ENCODE measurements at places on chromosomes 4 and X.
A peak's percentile ranks its signal among the peaks of the same experiment; 100 is the strongest.

GRCh38 chrX:150701377-150701776 is 8.2 kb downstream of the MTMR1 start:
- no peak for DNase-seq

- DNase-seq = no peak
Observed at GRCh38 chr4:108540536-108540935, 79.8 kb upstream of the RPL34 start.

- no peak for DNase-seq
Observed at GRCh38 chr4:77159806-77160205, 2.8 kb downstream of the CCNG2 start.

GRCh38 chr4:47642985-47643760 is 158.1 kb downstream of the ATP10D start:
- DNase-seq = no peak

- DNase-seq = no peak
Observed at GRCh38 chr4:124304941-124305340, 407.6 kb downstream of the ANKRD50 start.

GRCh38 chrX:51215266-51215665 is 117.4 kb upstream of the NUDT10 start:
- no peak for DNase-seq

GRCh38 chrX:47224266-47224895 is 5.9 kb downstream of the CDK16 start:
- no peak for DNase-seq

- peak; percentile 35 for DNase-seq
Observed at GRCh38 chr4:75432683-75433082, 81.5 kb downstream of the RCHY1 start.

DNA sequence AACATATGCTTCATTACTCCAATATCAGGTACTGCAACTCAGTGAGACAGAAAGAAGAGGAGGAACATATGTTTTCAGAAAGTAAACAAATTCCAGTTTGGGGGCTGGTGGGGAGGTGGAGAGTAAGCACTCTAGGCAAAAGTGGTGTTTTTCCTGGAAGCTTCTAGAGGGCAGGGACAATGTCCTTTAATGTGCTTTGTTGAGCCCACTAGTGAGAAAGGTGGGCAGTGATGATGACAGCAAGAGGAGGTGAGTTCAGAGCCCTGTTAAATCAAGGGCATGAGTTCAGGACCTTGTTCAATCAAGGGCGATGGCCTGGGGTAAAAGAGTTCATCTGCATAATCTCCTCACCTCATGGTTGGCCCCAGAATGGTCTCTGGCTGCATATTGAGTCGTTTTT is 38.4 kb downstream of the GPC3 start:
- no peak for DNase-seq

- no peak for DNase-seq
Observed at GRCh38 chr4:40307627-40308497, 27.3 kb upstream of the CHRNA9 start.

- peak; percentile 9 for DNase-seq
Observed at GRCh38 chrX:110042496-110042895, 39.6 kb downstream of the TMEM164 start.

DNA sequence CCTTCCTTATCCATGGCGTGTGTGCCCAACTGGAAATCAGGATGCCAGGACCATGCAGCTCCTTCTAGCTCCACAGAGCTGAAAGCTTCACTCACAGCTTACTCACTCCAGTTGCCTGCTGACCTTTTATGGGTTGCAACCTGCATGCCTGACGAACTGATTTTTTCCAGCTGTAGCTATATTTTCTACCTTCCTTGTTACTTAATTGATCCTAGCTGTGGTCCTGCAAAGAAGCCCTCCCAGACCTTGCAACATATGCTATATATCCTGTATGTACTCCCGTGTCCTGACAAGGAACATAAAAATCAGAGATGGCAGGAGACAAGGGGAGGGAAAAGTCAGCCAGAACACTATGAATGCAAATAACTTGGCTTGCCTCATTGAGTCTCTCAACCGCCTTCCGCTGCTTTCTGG is 135.3 kb upstream of the LDB2 start:
- DNase-seq = peak; percentile 40

DNA sequence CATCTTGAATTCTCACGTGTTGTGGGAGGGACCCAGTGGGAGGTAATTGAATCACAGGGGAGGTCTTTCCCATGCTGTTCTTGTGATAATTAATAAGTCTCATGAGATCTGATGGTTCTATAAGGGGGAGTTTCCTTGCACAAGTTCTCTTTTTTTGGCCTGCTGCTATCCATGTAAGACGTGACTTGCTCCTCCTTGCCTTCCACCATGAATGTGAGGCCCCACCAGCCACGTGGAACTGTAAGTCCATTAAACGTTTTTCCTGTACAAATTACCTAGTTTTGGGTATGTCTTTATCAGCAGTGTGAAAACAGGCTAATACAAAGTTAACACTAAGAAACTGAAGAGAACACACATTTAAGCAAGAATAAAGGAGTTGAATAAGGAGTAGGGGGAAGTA is 16.0 kb downstream of the TBCK start:
- no peak for DNase-seq

DNA sequence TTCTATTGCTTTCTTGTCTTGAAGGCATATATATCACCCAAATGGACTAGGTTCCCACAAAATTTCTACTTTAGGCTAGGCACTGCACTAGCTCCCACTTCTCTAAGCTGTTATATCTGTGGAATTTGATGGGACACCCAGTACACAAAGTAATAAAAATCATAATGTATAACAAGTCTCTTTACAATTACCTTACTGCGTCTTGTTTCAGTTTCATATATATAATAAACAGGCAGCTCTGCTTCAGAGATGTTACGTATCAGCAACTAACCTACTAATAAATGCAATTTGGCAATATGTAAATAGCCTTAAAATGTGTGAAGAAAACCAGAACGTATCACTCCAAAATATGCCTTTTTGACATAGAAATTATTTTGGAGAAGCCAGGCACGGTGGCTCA is 42.0 kb upstream of the UGDH start:
- DNase-seq = no peak

GRCh38 chrX:95435198-95435597 is 1249.4 kb upstream of the DIAPH2 start:
- DNase-seq = no peak

DNA sequence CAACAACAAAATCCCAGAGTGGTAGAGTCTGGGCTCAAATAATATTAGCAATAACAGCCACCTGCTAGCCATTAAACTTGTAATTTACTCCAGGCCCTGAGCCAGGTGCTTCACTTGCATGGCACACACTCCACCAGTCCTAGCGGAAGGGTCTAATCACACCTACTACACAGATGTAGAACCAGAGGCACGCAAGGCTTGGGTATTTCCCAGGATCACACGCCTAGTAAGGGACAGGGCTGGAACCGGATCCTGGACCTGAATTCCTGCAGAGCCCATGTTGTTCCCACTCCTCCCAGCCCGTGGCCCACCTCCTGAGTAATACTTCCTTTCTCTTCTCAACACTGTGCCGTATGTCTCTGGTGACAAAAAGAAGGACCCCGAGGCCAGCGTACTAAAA is 5.7 kb downstream of the MAGEA1 start:
- no peak for DNase-seq

DNA sequence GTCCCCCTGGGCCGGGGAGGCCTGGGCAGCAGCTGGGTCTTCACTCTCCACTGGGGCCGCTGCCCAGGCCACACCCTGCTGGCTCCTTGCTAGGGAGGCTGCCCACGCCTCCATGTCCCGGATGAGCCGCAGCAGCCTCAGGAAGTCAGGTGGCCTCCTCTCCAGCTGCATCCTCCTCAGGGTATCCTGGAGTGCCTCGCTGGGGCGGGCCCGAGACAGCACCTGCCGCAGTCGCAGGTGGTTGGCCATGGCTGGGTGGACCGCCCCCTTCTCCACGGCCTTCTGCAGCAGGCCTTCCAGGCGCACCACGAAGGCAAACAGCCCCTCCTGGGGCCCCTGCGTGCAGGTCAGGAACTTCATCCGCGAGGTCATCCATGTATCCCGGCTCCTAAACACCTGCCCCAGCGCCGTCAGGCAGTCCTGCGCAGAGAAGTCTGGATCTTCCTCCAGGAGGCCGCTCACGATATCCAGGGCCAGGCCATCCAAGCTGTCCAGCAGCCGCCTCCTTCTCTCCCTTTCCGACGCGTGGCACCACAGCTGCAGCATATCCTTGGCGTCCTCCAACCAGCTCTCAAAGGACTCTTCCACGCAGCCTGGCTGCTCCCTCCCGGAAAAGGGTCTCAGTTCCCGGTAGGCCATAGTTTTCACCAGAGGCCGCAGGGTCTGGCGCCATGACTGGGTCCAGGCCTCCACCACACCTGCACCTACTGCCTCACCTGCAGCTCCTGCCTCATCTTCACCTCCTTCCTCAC is 2.1 kb downstream of the PNMA6F start:
- no peak for DNase-seq

DNA sequence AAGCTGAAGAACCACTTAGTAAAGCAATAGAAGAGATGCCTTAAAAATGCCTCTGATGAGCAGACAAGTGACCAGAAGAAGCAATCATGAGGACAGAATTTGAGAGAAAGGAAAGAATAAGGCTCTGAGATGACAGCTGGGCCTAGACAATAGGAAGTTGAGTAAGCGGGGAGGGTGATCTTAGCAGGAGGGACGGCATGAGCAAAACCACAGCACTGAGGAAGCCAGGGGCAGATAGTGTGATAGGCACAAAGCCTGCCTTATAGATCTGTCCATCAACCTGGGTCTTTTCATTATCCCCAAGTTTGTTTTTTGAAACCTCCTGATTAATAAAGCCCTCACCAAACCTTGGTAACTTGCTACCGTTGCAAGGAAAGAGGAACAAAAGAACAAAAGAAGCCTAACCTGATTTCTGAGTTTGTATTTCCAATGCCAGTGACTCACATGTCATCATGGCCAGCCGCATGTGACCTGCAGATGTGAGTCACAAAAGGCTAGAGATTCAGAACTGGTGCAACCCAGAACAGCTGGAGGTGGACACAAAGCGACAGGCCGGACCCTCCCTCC is 55.7 kb upstream of the PPARGC1A start:
- peak; percentile 90 for DNase-seq

DNA sequence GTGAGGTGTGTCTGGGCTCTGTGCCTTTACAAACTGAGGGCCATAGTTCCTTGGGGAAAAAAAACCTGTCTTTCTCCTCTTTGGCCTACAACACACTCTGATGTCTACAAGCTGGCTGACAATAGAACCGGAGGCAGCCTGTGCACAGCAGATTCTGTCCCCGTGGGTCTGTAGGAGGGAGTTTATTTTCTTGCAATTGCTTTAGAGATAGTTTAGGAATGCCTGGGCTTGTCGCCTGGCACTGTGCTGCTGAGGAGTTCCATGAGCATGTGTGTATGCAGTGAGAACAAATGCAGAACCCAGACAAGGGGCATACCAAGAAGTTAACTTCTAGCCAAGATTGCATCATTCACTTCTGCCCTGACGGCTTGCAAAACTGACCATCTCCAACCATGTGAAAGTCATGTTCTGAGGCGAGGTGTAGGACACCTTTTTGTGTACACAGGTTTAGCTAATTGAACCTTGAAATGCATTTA is 54.1 kb downstream of the CCNI start:
- DNase-seq = peak; percentile 88

GRCh38 chr4:165439344-165439743 is 60.5 kb downstream of the CPE start:
- peak; percentile 15 for DNase-seq

GRCh38 chrX:48083212-48083611 is 11.8 kb upstream of the ZNF630 start:
- DNase-seq = peak; percentile 61
